NB4 (cell line): ENCODE measurements at places on chromosomes 11 and 22.

DNA sequence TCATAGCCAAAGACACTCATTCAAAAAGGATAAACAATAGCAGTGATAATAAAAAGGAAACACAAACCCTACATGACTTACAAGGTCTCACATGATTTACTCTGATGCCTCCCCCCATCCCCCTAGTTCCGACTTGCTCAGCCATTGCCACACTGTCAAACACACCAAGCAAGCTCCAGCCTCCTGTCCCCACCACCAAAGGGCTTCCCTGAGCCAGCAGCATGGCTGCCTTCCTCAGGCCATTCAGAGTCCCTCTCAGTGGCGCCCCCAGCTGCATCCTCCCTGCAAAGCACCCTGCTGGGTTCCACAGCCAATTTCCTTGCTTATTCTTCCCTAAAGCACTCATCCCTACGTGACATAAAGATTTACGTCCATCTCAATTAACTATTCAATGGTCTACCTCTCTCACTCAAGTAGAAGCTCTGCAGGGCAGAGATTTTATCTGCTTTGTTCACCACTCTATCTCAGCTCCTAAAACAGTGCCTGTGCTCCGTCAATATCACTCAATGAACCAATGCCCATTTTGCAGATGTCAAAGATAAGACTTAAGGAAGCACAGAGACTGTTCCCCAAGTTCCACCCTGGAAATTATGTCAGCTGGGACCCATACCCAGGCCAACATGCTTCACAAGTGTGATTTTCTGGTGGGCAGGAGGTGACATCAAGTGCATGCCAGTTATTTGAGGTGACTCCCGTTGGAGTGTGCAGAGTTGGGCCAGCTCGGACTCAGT is 106.9 kb downstream of the SYN3 start:
- peak; percentile 27 for DNase-seq

DNA sequence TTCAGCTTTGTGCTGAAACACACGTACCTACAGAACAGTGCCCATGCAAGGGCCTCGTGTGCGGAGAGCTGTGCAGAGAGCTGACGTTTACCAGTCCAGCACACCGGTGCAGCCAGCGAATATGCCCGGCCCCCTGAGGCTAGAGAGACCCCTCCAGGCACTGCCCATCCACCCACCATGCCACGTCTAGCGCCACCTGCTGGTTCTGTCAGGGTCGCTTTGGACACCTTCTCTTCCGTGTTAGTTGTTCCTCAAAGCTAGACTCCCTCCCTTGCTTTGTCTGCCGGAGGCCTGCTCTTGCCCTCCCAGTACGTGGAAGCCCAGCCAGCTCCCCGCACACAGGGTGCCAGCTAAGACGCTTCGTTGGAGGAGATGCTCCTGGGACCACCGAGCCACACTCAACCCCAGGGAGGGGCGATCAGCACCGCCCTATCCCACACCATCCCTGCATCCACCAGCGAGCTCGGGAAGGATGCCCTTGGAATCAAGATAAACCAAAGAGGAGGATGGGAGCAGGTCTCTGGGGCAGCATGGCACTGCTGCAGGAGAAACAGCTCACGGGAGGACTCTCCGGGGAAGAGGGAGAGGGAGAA is 43.4 kb downstream of the CPT1A start:
- DNase-seq = peak; percentile 55

DNA sequence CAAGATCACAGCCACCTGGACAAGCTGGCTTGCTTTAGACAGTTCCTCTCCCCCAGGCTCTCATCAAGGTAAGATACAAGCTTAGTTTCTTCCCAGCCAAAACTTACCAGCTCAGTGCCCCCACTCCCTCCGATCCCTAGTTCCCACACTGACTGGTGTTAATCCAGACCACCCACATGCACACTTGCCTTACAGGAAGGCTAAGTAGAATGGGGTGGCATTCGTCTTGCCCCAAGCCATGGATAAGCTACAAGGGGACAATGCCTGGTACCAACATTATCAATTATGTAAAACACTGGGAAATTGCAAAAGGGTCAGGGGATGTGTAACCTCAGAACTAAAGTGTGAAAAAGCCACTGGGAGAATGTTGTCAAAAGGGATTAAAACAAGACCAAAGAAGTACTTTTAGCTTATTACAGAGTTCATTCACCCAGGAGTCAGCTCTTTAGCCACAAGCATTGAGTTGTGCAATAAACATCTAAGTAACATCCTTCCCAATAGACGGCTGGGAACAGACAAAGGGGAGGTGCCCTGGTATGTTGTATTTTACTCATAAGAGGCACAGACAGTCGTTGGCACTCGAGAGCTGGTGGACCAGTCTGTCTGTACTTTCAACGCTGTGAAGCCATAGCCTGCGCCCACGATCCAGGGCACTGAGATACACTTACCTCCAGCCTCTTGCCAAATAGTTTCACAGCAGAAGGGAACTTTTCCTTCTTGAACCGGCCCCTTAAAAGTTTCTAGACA is 1.1 kb downstream of the DHCR7 start:
- peak; percentile 89 for DNase-seq

- peak; percentile 32 for DNase-seq
Observed at GRCh38 chr22:17430412-17430811, 61.2 kb downstream of the CECR2 start.

DNA sequence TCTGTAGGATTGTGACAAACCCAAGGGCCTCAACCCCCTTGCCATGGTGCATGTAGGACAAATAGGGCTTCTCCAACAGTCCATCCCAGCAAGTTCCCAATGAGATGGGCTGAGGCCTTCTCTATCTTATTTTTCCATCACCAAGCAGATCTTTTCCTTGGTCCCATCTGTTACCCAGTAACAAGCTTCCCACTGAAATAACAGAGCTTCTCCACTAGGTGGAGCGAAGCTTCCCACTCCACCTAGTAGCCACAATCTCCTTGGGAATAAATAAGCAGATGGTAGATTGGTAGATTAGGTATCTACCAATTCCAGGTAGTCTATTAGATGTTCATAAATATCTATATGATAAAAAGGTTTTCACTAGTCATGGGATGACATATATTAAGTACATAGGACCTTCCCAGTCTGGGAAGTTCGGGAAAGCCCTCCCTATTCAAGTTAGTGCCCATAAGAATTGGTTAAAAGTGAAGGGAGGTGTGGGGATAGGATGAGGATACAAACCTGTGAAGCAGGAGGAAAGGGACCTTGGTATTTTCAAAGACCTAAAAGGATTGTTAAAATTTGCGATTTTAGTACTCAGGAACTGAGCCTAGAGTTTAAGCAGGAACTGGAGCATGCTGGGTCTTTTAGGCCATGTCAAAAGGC is 5.9 kb upstream of the OR52L1 start:
- DNase-seq = peak; percentile 26

DNA sequence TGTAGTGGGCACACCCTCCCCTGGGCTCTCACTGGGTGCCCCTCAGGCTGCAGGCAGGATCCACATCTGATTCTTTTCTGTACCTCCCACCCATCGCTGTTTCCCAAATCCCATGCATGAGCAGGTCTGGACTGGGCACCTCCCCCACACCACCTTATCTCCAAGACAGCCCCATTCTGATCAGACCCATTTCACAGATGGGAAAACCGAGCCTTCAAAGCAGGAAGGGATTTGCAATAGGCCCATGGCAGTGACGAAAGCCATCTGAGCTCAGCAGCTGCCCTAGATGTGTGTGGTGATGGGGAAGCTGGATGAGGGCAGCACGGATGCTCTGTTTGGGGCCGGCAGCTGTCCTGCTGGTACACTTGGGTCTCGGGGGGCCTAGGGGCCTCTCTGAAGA is 41.4 kb downstream of the WNT7B start:
- DNase-seq = no peak

DNA sequence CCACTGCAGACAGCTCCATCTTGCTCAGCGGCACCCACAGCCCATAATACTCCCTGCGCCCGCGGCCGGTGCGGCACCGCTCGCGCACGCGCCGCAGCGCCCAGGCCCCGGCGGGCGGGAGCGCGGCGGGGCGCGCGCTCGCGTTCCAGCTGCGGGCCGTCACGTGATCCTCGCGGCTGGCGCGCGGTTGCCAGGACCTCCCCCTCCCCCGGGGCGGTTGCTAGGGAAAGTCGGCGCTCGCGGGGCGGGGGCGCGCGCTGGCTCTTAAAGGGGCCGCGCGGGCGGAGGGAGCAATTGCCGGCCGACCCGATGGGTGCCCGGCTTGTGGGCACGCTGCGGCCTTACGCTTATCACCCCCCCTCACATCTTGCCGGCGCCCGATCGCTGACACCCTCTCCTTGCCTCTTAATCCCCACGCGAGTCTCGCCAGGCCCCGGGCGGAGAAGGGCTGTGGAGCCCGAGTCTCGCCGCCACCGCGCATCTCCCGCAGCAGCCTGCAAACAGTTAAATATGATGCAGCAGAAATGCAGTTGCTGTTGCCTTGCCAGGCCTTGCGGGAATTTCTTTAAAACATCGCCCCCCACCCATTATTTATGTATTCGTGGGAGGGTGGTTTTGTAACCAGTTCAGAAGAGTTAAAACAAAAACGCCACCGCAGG is at the start of gene CBX6:
Gene CBX6 (minus strand): TSS at position 45 of the 659 bp plus-strand sequence. CDS start 26 bp downstream, at position 19.
- peak; percentile 91 for DNase-seq

DNA sequence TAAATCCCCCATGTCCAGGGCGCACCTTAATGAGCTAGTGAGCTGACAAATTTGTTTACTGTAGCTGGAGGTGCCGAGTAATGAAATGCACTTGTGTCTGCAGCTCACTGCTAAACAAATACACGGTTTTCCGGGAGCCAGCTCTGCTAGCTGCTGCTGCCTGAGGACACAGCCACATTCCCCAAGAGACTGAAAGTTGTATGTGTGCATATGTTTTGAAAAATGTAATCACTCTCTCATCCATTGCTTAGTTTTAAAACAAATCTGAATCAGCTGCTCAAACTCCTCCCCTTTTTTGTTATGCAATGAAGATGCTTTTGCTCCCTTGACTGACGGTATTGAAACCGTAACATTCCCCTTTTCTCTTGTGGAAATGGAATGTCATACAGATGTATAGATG is 62.4 kb upstream of the NNMT start:
- DNase-seq = no peak

- DNase-seq = peak; percentile 12
Observed at GRCh38 chr11:123238297-123238696, 43.2 kb upstream of the CLMP start.

GRCh38 chr11:11020747-11021149 is 162.9 kb upstream of the ZBED5 start:
- DNase-seq = no peak

DNA sequence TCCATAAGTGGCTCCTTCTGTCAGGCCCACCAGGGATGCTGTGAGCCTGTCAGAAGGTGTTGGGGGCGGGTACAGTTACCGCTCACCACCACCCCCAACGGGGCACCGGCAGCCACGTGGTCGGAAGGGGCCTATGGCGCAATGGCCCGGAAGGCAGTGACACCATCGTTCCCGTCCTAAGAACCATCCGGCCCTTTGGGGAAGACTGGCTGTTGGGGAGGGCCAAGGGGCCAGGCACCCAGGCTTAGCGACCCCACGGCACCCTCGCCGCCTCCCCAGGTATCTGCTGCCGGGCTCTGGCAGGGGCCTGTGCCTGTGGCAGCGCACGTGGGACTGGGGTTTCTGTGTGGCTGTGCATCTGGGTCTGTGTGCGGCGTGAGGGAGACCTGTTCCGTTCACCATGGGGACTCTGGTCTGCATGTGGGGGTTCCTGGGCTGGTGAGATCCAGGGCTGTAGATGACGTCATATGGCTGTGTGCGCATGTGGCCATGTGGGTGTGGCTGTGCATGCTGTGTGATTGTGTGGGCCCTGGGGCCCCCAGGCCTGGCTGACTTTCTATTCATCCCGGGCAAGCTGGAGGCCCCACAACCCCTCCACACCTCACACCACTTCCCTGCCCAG is 717 bp downstream of the OSM start:
- peak; percentile 96 for DNase-seq

DNA sequence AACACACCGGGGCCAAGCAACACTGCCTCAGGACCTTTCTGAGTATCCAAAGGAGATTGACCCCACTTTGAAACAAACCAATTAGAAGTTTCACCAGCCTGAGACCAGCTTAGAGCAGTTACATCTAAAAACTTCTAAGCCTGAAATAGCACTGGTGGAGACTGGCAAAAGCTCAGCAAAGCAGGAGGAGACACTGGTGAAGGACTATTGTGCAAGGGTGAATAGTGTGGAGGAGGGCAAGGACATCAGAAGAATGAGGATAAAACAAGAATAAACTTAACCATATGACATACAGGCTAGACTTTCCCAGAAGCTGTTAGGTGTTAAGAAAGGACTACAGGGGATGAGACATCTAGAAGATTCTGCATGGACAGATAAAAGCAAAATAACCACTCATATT is 152.4 kb downstream of the FCHSD2 start:
- peak; percentile 44 for DNase-seq

- no peak for DNase-seq
Observed at GRCh38 chr11:34609850-34610249, 11.0 kb upstream of the EHF start.

- peak; percentile 52 for DNase-seq
Observed at GRCh38 chr11:63572026-63572688, 9.0 kb upstream of the PLAAT2 start.

DNA sequence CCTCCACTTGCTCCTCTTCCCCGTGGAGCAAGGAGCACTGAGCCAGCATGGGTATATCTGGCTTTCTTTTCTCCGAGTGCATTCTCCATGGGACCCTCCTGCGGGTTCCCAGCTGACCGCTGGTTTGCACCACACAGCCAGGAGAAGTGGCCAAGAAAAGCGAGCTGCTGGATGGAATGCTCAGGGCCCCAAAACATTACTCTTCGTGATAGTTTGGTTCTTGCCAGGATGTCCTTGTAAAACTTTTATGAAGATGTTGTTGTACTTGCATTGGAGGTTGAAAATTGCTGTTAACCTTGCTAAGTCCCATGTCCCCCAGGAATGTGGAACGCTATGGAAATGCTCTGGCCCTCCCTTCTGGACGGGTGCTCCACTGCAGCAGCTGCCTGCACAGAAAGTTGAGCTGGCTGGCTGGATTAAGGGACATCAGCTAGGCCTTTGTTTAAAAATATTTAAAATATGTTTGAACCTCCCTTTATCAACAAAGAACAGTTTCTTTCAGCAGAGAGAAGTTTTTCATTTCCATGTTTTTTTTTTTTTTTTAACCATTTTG is 68.7 kb downstream of the ZNRF3 start:
- no peak for DNase-seq

GRCh38 chr11:117428856-117429229 is 101.2 kb downstream of the CEP164 start:
- DNase-seq = no peak

DNA sequence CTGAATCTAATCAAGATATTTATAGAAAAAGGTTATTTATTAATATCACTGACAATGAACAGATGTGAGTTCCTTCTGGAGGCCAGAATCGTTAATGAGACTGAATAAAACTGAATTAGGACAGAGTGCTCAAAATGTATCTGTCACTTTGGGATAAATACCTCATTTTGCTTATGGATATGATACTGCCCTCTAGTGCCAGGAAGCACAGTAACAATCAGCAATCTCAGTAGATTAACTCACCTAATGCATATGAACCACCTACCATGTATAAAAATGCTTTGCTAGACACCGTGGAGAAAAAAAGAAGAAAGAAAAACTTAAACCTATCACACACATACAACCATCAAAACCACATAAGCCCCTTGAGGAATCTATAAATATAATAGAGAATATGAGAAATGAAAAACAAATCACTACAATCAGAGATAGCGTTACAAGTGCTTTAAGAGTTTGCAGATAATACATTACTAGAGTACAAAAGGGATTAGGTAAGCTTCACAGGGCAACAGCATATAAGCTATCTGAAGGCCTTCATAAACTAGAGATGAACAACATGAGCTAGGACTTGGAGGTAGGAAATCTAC is 117.4 kb downstream of the SGSM3 start:
- DNase-seq = peak; percentile 52

- DNase-seq = no peak
Observed at GRCh38 chr22:31162015-31162765, 2.2 kb downstream of the RNF185 start.

GRCh38 chr11:68255526-68255925 is 16.2 kb downstream of the C11orf24 start:
- peak; percentile 31 for DNase-seq
